Stimulated activated CD8-positive, alpha-beta memory T cell treated with anti-CD3 and anti-CD28 coated beads, Interleukin-15, amount 100 ng/mL, for 1 hour (primary cell): ENCODE measurements at places on chromosomes 11 and 22.

GRCh38 chr11:72670041-72670440 is 4.2 kb downstream of the PDE2A start:
- DNase-seq: no peak

DNA sequence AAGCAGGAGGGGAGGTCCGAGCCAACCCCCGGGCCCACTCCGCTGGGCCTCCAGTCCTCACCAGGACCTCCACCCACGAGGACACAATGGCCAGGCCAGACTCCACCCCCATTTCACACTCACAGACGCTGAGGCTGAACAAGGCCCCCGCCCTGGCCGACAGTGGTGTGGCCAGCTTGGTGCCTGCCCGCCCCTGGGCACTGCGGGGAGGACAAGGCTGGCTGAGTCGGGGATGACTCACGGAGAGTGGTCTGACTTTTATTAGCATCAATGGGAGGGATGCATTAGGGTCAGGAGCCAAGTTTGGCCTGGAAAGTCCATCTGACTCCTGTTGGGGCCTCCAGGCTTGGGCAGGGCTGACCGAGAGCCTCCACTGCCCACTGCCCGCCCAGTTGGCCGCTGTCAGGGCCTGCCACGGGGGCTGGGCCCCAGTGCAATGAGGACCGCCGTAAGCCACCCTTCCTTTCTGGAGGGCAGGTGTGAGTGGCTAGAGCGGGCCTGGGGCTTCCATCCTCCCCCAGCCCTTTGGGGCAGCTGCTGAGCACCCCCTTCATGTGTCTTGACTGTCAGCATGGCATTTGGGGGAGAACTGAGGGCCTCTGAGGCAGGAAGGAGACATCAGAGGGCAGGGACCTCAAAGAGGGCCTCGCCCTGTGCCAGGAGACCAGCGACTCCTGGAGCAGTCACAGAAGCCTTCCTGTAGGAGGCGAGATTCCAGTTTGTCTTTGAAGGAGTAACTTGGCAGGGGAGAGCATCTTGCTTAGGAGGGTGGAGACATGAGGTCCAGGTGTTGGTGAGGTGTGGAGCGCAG is 10.6 kb downstream of the TSPAN32 start:
- no peak for DNase-seq

DNA sequence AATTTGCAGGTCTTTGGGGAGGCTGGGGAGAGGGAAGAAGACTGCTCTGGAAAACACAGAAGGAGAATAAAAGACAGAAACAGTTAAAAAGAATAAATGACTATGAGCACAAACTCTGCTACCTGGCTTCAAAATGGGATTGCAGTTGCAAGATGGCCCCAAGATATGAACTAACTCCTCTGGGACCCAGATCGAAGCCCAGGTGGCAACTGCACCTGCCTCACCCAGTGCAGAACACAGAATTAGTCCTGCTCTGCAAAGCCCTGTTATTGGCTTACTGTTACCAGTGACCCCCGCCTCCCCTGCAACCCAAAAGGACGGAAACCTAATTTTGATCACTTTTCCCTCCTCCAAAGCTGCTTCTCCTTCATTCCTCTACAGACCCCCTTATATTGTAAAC is 35.9 kb upstream of the POU2AF1 start:
- DNase-seq: no peak

- no peak for DNase-seq
Measured at GRCh38 chr11:42271306-42271705, 811.9 kb upstream of the LRRC4C start.

GRCh38 chr11:68460741-68461574 is at the start of gene PPP6R3:
TSS of gene PPP6R3 (plus strand) at chr11:68460752. CDS start at chr11:68537665, 76,913 bp downstream.
- no peak for DNase-seq

DNA sequence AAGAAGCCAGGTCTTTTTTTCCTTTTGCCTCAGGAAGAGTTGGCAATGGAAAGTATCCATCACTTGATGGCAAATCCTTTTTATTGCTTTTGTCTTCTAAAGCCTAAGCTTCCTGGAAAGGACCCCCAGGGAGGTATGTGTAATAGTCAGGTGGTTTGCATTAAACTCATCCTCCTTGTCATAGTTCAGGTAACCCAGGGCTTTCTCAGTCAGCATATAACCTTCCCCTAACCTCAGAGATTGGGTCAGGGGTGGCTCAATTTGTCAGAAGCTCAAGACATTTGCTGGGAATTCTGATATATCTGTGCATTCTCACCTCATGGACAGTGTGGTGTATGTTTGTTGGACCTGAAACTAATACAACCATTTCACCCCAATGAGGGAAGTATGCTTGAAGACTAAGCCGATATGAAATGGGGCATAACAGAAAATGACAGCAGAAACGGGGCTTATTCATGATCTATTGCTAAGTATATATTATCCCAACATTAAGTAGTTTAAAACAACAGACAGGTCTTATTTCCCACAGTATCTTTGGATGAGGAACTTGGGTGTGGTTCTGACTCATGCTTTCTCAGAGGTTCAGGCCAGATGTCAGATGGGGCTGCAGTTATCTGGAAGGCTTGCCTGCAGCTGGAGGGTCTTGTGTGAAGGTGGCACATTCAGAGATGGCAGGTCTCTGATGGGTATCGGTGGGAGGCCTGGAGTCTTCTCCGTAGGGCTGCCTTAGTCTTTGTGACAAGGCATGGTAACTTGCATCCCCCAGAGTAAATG is 135.8 kb upstream of the SPON1 start:
- DNase-seq: no peak

DNA sequence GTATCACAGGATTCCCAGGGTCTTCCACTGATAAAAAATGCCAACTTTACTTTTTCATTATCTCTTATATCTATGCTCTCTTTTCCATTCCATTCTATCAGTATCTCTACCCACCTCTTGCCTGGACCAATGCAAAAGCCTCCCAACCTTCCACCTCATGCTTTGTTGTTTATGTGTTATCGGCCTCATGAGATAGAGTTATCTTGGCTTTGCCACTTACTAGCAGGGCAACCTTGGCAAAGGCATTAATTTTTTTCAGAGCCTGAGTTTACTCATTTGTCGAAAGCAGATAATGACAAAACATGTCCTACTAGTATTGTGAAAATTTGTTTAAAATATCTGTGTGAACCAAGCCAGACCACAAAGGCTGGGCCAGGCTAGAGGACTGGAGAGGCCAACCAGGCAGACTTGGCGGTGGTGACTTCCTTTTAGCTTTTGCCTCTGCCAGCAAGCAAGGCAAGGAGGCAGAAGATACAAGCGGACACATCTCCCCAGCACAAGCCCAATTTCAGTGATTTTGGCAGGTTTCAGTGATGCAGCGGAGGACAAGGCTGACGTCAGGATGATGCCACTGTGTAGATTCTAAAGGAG is 106.9 kb downstream of the ADAMTS15 start:
- DNase-seq: no peak

DNA sequence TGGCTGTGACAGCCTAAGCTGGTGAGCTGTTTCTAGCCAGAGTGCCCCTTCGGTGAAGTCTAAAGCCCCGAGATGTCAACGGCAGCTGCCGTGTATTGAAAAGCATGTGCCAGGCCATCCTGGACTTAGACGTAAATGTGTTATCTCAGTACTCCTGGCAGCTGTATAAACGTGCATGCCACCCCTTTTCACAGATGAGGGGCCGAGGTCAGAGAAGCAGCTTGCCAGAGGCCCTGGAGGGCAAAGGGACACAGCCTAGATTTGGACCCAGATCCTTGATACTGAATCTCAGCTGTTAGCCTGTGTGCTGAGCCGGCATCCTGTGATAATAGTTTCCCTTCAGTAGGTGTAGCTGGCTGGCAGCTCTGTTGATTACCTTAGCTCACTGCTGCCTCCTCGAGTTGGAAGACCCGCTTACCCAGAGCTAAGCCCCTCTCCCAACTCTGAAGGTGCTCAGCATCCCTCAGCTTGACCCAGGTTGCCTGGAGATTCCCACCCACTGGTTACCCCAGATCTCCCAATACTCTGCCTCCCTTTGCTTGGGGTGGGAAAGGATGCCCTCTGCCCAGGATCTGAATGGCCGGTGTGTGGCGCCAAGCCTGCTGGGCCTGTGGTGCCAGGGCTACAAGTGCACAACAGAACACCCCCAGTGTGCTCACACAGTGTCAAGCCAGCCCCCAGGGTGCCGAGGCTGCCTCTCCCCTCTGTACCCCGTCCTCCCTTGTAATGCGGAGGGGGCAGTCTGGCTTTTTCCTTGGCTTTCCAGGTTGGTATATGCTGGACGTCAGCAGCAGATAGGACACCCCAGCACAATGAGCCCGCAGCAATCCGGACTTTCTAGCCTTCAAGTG is 59.8 kb upstream of the WNT7B start:
- no peak for DNase-seq

DNA sequence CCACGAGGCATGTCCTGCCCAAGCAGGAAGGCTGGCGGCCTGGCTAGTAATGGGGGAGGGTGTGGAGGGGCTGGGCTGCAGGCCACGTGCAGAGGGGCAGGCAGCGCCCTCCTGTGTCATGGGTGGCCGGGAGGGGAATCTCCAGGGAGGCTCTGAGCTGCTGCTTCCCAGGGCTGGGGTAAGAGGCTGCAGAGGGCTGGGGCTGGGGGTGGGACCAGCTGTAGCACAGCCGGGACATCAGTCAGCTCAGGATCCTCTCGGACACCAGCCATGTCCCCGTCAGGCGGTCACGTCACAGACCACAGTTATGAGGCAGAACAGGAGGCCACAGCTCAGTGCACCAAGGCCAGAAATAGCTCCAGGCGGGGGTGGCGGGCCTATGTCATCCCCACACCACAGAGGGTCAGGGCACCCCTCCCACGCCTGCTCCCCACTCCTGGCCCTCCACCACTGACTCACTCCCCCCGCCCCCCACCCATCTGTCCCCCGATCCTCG is 21.1 kb downstream of the RTN4R start:
- DNase-seq: no peak

DNA sequence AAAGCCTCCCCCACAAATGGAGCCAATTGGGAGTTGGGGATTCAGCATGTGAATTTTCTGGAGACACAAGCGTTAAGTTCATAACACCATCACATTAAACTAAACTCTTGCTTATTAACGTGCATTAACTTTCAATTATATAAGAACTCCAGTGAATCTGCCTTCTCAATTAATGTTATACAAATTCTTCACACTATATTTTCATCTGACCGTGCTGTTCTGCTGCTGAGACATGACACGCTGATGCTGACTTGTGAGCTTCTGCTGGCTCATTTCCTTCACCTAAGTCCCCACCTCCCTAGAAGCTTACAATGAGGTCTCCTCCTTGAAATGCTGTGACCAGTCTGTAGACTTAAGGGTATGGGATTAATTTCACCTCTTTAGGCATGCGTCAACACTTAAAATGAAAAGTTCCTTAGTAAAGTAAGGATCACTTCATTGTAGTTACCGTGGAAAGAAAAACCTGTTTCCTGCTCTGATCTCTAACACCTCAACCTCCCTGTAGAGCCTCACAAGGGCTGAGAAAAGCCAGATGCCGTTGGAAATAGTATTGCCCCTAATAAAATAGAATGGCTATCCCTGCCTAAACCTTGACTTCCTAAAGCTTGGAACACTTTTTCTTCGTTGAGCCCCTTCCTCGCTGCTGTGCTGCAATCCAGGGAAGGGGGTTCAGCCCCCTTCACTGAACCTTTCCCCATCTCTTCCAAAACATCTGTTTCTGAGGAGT is 2.2 kb downstream of the HBG2 start:
- DNase-seq: no peak

GRCh38 chr22:17284466-17284865 is 65.2 kb upstream of the ADA2 start:
- no peak for DNase-seq

DNA sequence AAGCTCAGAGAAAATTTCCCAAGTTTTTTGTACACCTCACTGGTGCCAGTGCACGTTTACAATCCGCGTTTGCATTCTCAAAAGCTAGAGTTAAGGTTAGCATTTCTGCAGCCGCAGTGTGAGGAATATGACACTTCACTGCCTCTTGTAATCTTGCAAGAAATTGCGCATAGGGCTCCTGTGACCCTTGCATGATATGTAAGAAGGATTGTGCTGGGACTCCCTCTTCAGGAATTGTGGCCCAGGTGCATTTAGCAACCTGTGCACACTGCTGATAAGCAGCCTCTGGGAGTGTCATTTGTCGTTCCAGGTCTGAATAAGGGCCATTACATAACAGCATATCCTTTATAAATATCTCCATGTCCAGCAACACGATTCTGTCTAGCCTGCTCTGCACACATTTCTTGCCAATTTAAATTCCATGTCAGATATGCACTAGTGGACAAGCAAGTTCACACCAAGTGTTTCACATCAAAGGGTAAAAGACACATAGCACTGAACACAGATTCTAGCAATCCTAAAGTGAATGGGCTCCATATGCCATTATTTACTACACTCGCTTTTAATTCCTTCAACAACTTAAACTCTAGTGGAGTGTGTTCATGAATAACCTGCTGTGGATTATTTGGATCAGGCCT is 69.2 kb upstream of the INCENP start:
- no peak for DNase-seq

GRCh38 chr11:31968461-31969358 is 122.2 kb upstream of the RCN1 start:
- no peak for DNase-seq
